Choroid plexus epithelial cell (primary cell): ENCODE measurements at places on chromosomes 12 and 14.
A peak's percentile ranks its signal among the peaks of the same experiment; 100 is the strongest.

- no peak for DNase-seq
These were observed 23.9 kb downstream of the DIO3 start for GRCh38 chr14:101585211-101585610.

GRCh38 chr12:81284137-81284536 is 206.3 kb downstream of the ACSS3 start:
- peak; percentile 31 for DNase-seq

- DNase-seq: peak; percentile 38
These were observed 6.6 kb downstream of the HIF1A start for GRCh38 chr14:61701946-61702345.

DNA sequence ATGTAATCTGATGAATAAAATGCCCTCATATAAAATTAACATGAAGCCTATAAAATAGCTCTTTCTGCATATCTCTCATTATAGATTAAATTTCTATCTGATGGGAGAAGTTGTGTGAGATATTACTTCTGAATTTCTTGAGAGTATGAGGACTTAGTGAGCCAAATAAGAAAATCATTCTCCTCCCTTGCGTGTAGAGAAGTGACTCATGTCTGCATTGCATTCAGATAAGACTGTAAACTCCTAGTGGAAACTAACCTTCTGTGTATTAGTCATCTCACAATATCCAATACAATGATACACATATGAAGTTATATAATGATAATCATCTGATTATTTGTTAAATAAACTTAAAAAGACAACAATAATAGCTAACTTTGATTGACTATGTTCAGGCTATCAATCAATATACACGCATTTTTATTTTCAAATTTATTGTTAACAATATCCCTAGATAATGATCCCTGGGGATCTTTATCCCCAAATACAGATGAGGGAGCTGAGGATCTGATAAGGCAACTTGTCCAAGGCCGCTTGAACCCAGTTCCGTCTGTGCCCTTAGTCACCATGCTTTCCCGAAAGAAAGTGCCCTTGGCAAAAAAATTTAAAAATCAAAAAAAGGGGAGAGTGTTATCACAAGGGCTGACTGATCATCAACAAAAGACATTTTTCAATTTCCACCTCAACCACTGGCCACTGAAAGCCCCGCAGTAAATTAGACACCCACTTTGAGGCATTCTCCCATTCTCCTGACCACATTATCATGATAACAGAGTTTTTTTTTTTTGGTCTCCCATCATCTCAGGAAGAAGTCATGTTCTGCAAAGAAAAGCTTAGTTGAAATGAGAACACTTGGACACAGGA is 189.2 kb upstream of the RASSF8 start:
- peak; percentile 90 for DNase-seq

- DNase-seq: no peak
These were observed 24.6 kb upstream of the MAP3K9 start for GRCh38 chr14:70833884-70834283.

DNA sequence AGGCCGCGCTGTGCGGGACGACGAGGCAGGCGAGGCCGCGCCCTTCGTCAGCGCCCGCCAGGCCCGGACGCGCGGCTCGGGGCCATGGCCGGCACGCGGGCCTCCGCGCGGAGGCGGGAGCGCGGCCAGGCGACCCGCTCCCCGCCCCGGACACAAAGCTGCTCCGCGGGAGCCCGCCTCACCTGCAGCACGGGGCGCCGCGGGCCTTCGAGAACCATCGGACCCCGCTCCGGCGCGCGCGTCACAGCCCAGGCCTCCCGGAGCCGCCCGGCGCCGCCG is 342 bp downstream of the DICER1 start:
- DNase-seq: no peak

DNA sequence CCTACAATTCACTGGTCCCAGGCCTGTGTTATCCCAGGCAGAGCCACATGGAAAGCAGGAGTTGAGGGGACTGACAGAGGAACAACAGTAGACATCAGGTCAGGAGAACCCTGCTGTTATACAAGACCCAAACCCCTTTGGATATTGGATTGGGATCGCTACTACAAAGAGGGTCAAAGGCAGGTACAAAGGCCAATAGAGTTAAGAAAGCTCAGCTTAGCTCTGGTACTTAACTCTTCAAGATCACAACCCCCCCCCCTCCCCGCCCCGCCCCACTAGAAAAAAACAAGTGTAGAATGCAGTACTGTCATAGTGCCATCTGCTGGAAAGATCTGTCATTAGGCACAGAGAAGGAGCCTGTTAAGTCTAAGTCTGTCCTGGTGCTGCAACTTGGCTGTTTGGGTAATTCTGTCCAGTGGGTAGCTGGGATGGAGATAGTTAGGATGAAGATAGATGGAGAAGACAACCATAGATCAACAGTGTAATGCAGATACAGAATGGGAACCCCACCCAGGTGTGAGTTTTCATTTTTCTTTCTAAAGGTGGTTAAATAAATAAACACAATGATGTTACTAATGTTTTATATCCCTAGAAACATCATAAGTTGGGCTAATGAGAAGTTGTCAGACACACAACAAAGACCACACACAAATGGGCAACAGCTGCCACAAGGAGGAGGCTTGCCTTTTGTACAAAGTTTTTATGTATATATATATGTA is 17.2 kb downstream of the REM2 start:
- DNase-seq: peak; percentile 87

GRCh38 chr12:99110868-99111267 is 465.8 kb downstream of the APAF1 start:
- DNase-seq: no peak

GRCh38 chr12:70982991-70983390 is 62.5 kb upstream of the PTPRR start:
- peak; percentile 52 for DNase-seq

DNA sequence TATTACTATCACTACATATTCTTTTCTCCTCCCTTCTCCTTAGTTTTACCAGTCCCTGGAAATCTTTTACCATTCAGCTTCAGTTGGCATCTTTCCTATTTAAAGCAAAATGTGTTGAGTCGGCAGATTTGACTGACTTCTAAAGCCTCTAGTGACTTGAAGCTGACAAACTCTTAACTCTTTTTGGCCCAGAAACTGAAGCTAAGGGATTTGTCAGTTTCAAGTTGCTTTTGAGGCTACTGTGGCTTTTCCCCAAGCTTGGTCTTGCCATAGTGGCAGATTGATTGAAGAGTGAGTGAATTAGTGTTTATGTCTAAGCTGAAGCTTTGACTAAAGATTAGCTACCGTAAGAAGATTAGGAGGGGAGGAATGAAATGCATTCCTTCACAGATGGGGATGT is 104.0 kb downstream of the ETNK1 start:
- DNase-seq: peak; percentile 7

DNA sequence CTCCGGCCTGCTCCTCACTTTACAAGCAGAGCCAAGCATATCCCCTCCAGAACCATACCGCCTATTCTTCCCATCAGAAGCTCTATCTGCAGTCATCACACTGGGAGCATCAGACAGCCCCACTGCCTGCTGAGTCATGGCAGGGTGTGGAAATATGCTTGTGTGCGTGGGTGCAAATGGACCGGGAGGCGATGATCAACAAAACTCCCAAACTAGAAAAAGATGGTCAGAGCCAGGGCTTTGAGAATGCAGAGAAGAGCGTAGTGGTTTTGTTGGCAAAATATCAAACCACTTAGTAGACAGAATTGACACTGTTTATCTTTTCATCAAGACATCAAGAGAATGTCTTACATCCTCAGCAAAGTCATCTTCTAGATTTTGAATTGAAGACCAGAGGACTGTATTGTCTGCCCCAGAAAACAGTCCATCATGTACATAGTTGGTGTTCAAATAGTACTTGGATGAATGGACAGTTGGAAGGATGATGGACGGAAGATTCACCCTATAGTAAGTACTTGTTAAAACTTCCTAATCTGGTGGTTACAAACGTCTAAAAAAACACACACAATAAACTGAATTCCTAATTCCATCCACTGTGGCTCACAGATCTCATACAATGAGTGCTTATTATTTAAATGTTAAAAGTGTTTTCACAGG is 54.9 kb downstream of the VWF start:
- DNase-seq: peak; percentile 95

- no peak for DNase-seq
These were observed 16.0 kb downstream of the PCBP2 start for GRCh38 chr12:53467880-53468279.

DNA sequence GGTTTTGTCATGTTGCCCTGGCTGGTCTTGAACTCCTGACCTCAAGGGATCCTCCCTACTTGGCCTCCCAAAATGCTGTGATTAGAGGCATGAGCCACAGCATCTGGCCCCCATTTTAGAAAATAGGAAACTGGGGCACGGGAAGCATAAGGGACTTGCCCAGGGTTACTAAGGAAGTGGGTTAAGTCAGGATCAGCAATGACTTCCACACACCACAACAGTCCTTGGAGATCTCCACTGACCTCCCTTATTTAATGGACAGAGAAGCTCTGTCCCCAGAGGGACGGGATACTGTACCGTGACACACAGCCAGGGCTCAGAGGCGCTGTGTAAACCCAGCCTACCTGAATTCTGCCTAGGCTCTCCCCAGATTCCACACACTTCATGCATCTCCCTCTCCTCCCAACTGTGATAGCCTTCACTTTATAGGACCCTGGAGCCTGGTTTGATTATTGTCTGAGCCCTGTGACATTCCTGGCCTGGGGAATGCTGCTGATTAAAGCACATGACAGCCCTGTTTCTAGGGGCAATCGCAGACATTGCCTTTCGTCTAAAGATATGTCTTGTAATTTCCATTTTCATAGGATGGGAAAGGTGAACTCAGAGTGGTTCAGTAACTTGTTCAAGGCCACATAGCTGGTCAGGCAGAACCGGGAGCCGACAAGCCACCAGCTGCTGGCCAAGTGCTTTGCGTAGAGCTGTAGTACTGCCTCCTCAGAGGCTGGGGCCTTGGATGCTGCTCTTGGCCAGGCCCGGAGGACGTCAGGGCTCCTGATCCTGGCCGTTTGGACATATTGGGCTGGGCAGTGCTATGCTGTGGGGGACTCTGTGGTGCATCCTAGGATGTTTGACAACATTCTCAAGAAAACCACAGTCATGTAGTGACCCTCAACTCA is 20.8 kb downstream of the SERPINA1 start:
- no peak for DNase-seq

GRCh38 chr14:85533861-85534291 is 3.9 kb downstream of the FLRT2 start:
- DNase-seq: peak; percentile 34

GRCh38 chr12:13124656-13125505 is 21.4 kb upstream of the GSG1 start:
- DNase-seq: peak; percentile 68

- peak; percentile 2 for DNase-seq
These were observed 293.1 kb upstream of the FKBP4 start for GRCh38 chr12:2501464-2502191.

GRCh38 chr12:78560633-78561032 is 303.9 kb upstream of the SYT1 start:
- no peak for DNase-seq

GRCh38 chr14:52063052-52063462 is 5.8 kb downstream of the NID2 start:
- no peak for DNase-seq

GRCh38 chr12:40313928-40314327 is 89.1 kb downstream of the LRRK2 start:
- DNase-seq: no peak

GRCh38 chr14:100304825-100305323 is 1.4 kb downstream of the SLC25A29 start:
- peak; percentile 46 for DNase-seq

GRCh38 chr14:62189698-62190097 is 427.5 kb downstream of the SNAPC1 start:
- DNase-seq: peak; percentile 18

DNA sequence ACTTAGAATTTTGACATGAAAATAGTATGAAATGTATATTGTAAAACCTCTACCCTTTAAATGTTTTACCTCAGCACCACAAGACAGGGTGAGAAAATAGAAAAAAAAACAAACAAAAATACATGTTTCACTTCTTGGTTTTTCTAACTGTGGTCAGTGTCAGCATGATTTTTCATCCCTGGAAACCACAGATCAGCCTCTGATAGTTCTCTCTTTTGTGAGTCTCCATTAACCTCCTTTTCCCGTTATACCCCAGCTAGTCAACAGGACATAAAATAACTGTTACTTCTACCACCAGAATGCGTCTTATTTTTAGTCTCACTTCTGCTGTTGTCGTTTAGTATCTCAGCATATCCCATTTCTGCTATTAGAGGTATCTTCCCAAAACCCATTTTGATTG is 48.3 kb upstream of the KCNMB4 start:
- DNase-seq: peak; percentile 24

GRCh38 chr14:100271247-100271939 is 32.4 kb downstream of the YY1 start:
- DNase-seq: peak; percentile 44

GRCh38 chr12:2029851-2030250 is 22.9 kb upstream of the CACNA1C start:
- no peak for DNase-seq

- DNase-seq: no peak
These were observed 28.0 kb upstream of the SLC38A1 start for GRCh38 chr12:46296822-46297221.

DNA sequence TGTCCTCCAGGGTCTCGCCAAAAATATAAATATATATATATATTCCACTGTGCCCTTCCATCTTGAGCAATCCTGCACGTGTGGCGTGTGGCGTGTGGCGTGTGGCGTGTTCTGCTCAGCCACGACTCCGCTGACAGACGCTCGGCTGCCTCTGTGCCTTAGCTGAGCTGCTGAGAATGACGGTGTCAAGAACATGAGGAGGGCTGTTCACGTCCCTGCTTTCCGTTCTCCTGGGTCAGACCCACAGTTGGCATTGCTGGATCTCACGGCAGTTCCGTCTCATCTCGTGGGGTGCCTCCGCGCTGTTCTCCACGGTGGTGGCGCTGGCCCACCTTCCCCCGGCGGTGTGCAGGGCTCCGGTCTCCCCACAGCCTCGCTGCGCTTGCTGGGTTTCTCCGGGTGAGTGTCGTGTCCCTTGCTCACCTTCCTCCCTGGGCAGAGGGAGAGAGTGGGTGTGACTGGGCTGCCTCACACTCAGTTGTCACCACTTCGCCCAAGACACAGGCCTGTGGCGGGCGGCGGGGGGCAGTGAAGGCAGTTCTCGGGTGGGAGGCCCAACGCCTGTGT is 9.4 kb downstream of the GPR132 start:
- no peak for DNase-seq

DNA sequence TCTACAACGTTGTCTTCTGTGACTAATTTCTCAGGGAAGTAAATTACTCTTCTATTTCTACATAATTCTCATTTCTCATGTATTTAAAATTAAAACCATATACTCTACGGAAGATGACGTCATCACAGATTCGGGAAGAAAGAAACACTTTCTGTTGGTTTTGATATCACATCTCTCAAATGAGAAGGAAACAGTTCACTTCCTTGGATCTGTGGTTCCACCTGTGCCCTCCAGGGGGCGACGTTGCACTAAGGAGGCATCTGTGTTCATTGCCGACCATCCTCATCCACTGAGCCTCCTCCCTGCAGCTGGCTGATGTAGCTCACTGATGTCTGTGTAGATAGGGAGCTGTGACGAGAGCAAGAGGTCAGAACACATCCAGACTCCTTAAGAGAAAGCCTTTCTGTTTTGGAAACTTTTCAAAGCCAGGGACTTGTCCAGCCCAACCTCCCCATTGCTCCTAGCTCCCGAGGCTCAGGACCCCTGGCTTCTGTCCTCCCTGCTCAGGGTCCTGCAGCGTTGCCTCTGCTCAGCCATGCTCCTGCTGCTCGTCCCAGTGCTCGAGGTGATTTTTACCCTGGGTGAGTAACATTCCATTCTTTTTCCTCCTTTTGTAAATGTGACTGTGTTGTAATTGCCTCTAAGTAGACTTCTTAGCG is 172.7 kb upstream of the OR4E1 start:
- peak; percentile 20 for DNase-seq

GRCh38 chr14:50528000-50528399 is 4.4 kb downstream of the MAP4K5 start:
- peak; percentile 43 for DNase-seq

GRCh38 chr12:124699909-124700308 is 132.5 kb upstream of the NCOR2 start:
- no peak for DNase-seq
